ENCODE measurements at places on chromosomes 7 and 10.

GRCh38 chr7:88635149-88635548, 124.4 kb upstream of the ZNF804B start:
- DNase-seq, result no peak

DNA sequence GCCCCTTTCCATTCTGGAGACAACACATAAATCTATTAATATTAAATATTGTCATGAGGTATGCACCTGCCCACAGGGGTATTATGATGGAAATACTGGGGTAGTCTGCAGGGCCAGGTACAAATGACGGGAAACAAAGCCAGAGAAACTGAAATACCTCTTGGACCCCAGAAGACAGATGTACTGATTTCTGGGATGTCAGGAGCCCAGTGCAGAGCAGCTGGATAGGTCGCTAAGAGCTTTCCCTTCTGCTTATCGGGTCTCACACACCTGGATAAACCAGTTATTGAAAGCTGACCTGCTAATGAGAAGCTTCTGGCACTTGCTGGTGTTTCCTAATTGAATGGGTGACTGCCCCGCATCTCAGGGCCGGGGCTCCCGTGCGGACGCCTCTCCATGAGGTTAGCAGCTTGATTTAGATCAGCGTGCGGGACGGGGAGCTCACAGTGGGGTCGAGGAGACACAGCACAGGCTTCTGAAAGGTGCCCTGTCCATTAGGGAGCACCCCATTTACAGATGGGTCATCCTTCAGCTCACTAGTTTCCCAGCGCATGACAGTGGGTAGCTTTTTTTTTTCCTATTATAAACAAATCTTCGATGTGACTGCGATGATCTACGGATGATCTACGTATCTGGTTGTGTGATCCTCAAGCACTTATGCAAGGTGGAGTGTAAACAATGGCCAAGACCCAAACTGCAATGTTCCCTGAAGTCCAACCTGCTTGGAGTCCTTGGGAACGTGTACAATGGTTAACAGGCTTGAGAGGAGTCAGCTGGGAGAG, 1.5 kb upstream of the INSIG1 start:
- DNase-seq, result no peak

- no peak for DNase-seq
Observed at GRCh38 chr7:82319674-82320118, 123.9 kb downstream of the CACNA2D1 start.

DNA sequence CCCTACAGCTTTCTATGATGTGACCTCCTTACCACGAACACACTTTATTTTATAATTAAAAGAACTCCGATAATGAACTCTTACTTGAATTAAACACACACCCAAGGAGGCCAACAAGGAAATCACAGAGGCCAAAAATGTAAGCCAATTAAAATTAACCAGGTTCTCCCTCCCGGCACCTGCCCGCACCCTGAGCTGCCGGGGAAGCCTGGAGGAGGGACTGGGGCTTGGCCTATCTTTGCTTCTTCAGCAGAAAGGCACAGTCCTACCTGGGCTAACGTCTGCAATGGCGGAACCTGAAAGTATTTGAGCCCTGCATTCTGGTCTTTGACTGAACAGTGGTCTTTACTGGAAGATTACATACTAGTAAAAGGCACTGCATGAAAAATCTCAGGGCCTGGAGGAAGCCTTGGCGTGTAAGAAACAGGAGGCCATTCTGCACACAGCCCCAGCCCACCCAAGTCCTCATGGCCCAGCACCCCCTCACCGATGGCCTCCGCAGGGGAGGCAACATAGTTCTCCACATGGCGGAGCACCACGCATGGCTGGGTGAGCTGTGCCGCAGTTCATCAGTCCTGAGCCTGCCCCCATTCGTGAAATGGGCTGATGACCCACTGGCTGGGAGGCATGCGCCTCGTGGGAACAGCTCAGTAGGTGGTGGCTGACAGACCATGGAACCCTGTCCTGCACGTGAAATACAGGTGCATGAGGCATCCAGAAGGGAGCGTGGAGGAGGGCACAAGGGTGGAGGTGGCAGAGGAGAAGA, 173.8 kb downstream of the PARD3 start:
- DNase-seq, result no peak

DNA sequence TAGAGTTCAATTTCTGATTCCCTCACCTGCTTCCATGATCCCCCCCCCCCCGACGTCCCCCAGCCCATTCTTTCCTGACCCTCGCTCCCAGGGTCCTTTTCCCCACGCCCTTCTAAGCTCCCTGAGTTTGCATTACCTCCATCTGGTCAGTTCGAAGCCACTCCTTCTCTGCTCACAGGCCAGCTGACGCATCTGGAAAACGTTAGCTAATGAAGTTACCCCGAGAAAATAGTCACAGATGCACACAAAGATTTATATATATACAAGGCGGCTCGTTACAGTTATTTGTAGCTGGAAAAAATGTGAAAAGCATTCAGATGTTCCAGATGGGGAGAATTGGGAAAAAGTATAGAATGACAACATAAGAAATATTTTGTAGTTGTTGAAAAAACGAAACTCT, 630.0 kb upstream of the FOXK1 start:
- DNase-seq, result no peak

GRCh38 chr7:144723301-144723700, 112.6 kb downstream of the TPK1 start:
- no peak for DNase-seq

DNA sequence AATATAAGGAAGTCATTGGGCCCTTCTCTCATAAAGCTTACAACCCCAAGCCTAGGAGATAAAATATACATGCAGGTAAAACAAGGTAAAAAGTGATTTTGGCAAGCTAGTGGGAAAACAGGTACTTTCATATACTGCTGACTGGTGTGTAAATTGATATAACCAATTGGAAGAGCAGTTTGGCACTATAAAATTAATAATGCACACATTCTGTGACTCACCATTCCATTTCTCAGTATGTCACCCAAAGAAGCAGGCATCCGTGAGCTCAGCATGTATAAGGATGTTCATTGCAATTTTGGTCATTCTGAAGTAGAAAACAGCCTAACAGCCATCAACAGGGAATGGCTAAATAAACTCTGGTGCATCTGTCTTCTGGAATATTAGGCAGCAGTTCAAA, 2.9 kb downstream of the MACROH2A2 start:
- no peak for DNase-seq

- DNase-seq, result no peak
Observed at GRCh38 chr10:33801705-33802104, 467.2 kb upstream of the NRP1 start.

DNA sequence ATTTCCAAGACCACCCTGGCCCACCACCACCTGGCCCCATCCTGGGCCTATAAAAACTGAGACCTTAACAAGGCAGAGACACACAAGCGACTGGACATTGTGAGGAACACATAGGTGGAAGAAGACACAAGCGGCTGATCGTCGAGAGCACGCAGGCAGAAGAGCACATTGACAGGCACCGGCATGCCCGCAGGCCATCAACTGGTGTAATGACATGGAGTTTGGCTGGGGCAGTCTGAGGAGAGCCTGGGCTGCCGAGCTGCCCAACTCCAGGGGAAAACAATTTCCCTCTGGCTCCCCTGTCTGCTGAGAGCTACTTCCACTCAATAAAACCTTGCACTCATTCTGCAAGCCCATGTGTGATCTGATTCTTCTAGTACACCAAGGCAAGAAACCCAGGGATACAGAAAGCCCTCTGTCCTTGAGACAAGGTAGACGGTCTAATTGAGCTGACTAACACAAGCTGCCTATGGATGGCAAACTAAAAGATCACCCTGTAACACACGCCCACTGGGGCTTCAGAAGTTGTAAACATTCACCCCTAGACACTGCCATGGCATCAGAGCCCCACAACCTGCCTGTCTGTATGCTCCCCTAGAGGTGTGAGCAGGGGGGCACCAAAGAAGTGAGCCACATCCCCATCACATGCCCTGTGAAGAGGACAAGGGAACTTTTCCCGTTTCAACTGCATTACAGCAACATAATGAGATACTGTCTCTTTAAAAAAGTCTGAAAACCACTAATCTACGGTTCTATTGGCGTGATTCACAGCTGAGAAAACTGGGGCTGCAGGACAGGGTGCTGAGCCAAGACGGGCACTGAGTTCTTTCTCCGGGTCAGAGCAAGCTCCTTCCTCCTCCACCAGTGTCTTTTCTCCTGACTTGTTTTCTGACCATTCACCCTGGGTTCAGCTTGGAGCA, 18.5 kb upstream of the TNS3 start:
- DNase-seq, result no peak
